Activated CD4-positive, alpha-beta T cell treated with anti-CD3 and anti-CD28 coated beads for 1 hour (primary cell): ENCODE measurements at places on chromosomes 6 and 20.

DNA sequence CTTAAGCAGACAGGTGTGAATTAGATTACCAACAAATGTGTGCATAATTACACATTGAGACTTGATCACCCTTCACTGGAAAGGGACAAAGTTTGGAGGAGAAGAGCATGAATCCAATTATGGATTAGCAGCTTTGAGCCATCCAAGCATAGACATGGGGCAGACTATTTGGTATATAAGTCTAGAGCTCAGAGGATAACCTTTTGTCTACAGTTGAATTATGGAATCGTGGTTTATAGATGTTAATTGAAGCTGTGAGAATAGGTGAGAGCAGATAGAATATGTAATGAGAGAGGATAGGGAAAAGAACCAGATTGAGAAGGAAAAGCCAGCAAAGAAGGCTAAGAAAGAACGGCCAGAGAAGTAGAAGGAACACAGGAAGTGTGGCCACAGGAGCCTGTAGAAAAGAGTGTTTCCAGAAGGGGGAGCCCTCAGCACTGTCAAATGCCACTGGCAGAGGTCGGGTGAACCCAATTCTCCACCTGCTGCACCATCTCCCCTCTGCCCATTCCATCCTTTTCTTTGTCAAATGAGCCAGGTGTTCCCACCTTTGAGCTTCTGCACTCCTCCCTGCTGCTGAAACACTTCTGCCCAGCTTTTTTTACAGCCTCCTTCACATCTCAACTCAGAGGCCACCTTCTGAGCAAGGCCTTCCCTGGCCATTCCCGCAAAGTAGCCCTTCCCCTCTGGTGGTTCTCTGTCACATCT, 7.3 kb downstream of the DNTTIP1 start:
- DNase-seq, result peak; percentile 41

GRCh38 chr6:12313992-12314589, 23.9 kb downstream of the EDN1 start:
- no peak for DNase-seq

DNA sequence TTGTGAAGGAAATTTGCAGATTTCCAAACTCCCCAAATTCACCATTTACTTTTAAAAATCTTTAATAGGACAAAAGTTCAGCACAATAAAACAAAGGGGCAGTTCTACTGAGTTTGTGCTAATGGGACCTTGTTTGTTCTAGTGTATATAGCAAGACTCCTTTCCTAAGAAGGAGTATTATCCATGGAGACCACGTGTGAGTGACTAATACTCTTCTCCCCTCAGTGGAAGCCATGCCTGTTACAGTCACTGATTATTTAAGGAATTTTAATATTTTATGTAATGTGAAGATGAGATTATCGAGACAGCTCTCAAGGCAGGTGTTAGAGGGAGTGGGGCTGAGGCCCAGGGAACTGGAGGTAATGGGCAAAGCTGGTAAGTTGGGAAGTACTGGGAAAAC, 16.4 kb upstream of the QKI start:
- DNase-seq, result no peak

DNA sequence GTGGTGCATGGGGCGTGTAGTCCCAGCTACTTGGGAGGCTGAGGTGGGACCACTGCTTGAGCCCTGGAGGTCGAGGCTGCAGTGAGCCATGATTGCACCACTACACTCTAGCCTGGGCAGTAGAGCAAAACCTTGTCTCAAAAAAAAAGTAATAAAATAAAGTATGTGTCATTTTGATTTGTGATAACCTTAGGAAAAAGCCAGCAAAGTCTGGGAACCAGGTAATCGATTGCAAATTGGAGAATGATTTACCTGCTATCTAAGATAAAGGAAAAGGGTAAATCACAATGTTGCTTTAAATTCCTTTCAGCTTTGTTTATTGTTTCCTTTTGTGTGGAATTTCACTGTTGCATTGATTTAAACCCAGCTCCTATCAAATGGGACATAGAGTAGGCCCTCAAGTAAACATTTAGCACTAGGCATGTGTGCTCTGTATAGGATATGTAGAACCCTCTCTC, 59.0 kb downstream of the SGK1 start:
- no peak for DNase-seq

- DNase-seq, result no peak
Observed at GRCh38 chr6:166325383-166326042, 16.8 kb downstream of the SFT2D1 start.

DNA sequence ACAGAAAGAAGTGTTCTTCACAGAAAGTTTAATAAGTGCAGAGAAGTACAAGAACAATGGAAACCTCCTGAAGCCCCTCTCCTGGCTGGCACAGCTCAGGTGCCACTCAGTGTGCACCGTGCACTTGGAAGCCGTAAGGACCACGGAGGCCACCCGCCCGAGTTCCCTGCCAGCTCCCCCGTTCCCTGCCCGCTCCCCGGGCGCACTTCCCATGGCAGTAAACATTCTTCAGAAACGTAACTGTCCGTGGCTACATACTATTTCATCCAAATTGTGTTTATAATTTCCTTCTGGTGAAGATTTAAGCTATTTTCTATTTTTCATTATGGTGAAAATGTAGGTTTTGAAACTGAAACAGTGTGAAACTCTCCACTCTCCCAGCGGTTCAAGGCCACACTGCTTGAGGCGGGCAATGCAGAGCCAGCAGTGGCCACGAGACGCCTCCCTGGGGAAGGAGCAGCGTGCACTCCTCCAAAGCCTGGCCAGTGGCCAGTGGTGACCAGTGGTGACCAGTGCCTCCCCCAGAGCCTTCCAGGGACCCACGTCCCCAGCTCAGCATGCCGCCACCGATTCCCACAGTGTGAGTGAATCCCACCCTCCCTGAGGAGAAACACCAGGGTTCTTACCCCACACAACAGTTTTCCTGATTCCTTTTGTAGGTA, 46.4 kb downstream of the TAF4 start:
- no peak for DNase-seq

GRCh38 chr20:47927385-47927851, 142.1 kb upstream of the SULF2 start:
- no peak for DNase-seq

DNA sequence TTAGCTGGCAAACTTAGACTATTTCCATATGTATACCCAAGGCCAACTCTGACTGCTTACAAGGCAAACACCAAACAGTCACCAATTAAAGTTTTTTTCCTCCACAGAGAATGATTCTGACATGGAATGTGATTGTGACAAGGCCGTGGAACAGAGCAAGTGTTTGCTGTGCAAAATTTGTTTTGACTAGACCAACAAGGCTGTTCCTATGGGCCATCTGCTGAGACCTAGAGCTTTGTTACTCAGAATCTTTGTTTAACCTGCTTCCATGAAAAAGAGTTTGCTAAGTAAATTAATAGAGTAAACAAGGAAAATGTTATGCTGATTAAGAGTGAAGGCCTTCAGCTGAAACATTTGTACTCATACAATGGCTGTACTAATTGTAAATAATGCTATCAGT, 51.6 kb upstream of the IMPG1 start:
- no peak for DNase-seq

DNA sequence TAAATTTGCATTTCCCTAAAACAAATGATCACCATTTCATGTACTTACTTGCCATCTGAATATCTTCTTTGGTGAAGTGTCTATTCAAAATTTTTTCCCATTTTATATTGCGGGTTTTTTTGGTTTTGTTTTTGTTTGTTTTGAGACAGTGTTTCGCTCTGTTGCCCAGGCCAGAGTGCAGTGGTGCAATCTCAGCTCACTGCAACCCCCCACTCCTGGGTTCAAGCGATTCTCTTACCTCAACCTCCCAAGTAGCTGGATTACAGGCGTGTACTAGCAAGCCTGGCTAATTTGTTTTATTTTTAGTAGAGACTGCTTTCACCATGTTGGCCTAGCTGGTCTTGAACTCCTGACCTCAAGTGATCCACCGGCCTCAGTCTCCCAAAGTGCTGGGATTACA, 9.1 kb upstream of the REPS1 start:
- DNase-seq, result no peak

GRCh38 chr20:33883164-33883563, 72.0 kb downstream of the CHMP4B start:
- no peak for DNase-seq

GRCh38 chr20:10758446-10758845, 84.6 kb upstream of the JAG1 start:
- no peak for DNase-seq

GRCh38 chr20:23126281-23127061, 40.3 kb upstream of the CD93 start:
- no peak for DNase-seq

DNA sequence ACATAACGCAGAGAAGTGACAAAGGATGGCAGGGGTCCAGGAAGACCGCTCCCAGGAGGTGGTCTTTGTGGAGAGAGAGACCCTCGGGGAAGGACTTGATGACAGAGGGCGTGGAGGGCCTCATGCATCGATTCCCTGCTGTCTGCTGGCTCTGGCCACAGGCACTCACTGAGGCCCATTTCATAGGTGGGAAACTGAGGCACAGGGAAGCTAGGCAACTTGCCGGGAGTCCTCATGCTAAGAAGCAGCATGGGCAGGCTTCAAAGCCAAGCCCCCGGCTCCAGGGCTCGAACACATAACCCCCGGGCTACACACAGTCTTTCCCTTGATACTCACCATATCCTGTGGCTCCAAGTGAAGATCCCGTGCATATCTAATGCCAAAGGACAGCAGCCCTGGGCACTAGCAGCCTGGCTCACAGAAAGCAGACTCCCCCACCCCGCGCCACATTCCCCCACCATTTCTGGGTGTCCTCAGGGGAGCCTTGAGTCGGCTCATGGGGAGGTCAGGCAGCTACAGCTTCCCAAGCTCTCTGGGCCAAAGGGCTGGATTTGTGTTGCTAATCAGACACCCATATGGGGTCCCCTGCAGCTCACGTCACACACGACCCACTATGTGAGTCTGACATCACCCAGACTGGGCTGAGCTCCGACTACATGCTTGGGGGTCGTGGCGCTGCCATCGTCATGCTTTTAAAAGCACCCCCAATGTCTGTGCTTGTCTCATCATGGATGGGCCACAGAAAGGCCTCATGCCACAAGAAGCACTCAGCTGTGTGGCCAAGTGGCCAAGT, 130.9 kb upstream of the PMEPA1 start:
- no peak for DNase-seq

DNA sequence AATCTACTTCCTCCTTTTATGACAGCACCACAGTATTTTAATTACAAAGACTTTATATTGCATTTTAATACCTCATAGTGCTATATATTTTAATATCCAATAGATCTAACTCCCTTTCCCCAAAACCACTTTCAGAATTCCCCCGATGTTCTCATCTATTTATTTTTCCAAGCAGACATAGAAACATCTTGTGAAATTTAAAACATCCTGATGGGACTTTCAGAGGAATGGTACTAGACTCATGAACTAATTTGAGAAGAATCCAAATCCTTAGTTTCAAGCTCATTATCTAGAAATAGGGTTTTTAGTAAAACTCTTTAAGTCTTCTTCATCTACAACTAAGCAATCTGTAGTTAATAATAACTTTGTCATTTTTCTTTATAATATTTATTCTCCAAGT, 97.0 kb downstream of the TRERF1 start:
- no peak for DNase-seq

DNA sequence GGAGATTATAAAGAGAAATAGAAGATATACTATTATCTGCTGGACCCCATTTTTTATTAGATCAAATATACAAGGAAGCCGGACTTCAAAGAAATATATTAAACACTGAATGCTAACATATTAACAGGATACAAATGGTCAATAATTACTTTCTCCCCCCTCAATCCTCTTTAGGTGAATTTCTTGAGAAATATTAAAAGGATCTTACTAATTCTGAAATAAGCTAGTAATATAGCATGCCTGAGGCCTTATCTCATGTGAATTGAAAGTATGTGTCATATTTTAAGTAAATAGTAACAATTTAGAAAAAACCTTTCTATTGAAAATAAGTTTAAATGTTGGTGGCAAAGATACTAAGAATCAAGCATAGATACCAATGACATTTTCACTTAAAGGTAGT, 954.7 kb upstream of the MAN1A1 start:
- DNase-seq, result no peak

GRCh38 chr6:31450751-31451150, 47.2 kb upstream of the MICB start:
- no peak for DNase-seq

DNA sequence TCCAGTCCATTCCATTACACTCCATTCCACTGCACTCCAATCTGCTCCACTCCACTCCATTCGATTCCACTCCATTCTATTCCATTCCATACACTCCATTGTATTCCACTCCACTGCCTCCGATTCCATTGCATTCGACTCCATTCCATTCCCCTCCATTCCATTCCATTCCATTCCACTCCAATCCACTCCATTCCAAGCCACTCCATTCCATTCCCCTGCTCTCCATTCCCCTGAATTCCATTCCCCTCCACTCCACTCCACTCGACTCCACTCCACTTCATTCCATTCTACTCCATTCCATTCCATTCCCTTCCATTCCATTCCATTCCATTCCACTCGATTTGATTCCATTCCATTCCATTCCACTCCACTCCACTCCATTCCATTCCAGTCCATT, 25.7 kb upstream of the DEFB125 start:
- no peak for DNase-seq

DNA sequence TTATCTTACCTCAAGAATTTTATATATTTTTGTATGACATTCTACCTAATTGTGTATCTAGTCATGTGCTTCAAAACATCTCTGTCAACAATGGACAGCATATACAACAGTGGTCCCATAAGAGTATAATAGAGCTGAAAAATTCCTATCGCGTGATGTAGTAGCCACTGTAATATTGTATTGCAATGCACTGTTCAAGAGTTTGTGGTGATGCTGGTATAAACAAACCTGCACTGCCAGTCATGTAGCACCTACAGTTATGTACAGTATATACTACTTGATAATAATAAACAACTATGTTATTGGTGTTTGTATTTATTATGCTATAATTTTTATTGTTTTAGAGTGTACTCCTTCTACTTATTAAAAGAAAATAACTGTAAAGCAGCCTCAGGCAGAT, 672.7 kb downstream of the CD109 start:
- no peak for DNase-seq

DNA sequence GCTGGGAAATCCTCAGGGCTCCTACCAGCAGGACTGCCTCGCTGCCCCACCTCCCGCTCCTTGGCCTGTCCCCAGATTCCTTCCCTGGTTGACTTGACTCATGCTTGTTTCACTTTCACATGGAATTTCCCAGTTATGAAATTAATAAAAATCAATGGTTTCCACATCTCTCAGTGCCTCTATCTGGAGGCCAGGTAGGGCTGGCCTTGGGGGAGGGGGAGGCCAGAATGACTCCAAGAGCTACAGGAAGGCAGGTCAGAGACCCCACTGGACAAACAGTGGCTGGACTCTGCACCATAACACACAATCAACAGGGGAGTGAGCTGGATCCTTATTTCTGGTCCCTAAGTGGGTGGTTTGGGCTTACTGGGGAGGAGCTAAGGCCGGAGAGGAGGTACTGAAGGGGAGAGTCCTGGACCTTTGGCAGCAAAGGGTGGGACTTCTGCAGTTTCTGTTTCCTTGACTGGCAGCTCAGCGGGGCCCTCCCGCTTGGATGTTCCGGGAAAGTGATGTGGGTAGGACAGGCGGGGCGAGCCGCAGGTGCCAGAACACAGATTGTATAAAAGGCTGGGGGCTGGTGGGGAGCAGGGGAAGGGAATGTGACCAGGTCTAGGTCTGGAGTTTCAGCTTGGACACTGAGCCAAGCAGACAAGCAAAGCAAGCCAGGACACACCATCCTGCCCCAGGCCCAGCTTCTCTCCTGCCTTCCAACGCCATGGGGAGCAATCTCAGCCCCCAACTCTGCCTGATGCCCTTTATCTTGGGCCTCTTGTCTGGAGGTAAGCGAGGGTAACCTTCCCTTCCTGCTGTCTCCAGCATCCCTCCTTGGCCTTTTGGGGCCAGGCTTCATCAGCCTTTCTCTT, at the start of gene CFB:
TSS of gene CFB (plus strand) at position 589 of the 863 bp plus-strand sequence. CDS start at position 716, 127 bp downstream.
- DNase-seq, result no peak

GRCh38 chr6:28810659-28811053, 113.1 kb downstream of the TRIM27 start:
- no peak for DNase-seq
